ENCODE measurements at places on chromosomes 3 and 15.

GRCh38 chr15:57114070-57114469 lies 195.6 kb downstream of the TCF12 start:
- no peak for DNase-seq

GRCh38 chr3:134601539-134602439 lies 49.0 kb downstream of the KY start:
- no peak for DNase-seq

GRCh38 chr3:146464005-146464595 lies 5.3 kb downstream of the PLSCR2 start:
- no peak for DNase-seq

DNA sequence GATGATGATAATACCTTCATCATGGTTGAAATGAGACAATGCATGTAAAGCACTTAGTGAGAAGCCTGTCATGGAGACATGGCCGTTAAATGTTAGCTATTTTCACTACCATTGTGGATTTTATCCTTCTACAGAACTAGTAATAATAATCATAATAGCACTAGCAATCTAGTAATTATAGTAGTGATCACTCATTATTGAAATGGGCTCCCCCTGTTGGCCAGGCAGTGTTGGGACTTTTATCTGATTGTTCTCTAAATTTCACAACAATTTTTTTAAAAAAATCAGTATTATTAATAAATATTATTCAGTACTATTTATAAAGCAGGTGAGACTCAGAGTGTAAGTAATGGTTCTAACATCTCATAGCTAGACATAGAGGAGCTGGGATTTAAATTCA lies 396.3 kb downstream of the IL5RA start:
- no peak for DNase-seq

GRCh38 chr3:6074952-6075351 lies 786.0 kb upstream of the GRM7 start:
- DNase-seq: no peak

DNA sequence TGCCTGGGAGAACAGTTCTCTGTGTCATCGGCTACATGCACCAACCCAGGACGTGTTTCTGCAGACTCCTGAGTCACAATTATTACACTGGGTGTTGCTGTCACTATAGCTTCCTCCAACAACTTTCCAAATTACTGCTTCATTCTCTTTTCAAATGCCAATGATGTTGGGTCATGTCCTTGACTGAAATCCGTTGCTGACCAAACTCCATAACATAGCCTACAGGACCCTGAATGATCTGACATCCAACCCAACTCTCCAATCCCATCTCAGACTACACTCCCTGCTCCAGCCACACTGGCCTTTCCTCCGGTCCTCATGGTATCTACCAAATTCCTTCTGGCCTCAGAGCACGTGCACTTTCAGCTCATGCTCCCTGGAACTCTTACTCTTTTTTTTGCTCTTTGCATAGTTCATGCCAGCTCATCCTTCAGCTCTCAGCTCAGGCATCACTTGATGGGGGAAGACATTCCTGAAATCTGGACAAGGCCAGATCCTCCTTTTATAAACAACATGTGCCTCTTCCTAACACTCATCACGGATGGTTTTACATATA lies 108.8 kb upstream of the PTPRG start:
- no peak for DNase-seq

GRCh38 chr3:61682671-61683548 lies 121.5 kb downstream of the PTPRG start:
- DNase-seq: no peak

DNA sequence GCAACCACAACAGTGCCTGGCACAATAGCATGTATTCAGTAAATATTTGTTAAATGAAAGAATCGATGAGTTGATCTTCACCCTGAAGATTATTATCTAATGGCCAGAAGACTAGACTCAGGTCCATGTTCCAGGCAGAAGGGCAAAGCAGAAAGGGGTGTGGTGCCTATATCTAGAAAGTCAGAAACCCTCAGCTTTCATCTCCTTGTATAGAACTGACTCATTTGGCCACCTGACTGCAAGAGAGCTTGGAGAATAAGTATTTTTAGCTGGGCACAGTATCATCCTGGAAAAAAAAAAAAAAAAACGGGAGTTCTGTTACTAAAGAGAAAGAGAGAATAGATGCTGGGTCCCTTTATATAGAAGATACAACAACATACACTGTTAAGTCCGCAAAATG lies 69.7 kb upstream of the SPRED1 start:
- no peak for DNase-seq

GRCh38 chr15:46854564-46854963 lies 862.7 kb upstream of the SEMA6D start:
- DNase-seq: no peak

All from esophagus squamous epithelium (tissue), 5 donors.